ENCODE measurements at places on chromosomes 16 and 17.

- DNase-seq, result no peak
Measured at GRCh38 chr16:7820816-7821215, 488.2 kb downstream of the RBFOX1 start.

DNA sequence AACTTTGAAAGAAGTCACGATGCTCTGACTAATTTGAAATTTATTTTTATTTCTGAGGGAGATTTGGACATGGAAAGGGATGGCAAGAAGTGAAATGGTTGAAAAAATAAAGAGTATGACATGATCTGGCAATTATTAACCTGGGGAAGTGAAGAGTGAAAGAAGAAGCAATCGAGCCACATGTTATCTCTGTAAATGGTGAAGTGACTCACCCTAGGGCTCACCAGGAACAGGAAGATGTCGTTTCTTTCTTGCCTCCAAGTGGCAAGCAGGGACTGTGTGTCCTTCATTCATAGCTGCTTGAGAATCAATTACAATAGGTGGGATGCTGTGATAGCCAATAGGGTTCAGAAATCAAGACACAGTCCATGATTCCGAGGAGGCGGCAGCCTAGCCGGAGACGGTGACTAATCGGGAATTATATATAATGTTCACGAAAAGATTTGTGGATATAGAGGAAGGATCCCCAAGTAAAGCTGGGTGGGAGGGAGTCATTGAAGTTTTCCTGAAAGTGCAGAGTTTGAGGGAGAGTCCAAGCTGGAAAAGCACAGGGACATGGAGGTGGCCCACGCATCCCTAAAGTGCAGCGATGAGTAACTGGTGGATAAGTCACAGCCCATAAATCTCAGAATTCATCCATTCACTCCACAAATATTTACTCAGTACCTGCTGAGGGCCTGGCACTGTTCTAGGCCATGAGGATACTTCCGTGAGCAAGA, 18.2 kb upstream of the KRT20 start:
- no peak for DNase-seq

DNA sequence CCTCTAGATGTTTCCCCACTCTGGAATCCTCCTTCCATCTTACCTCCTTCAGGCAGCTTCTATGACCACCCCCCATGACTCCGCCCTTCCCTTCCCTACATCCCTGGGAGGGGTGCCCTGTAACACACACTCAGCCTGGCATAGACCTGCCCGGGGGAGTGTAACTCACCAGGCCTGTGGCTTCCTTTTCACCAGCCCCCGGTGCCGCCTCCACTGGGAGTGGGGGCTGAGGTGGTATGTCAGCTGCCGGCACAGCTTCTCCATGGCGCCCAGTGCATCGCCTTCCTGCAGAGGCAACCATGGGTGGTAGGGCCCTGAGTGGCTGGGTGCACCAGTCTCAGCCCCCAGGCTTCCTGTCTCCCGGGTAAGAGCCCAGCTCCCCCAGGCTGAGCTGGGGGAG, 32.3 kb downstream of the TRPV2 start:
- DNase-seq, result peak; percentile 61

DNA sequence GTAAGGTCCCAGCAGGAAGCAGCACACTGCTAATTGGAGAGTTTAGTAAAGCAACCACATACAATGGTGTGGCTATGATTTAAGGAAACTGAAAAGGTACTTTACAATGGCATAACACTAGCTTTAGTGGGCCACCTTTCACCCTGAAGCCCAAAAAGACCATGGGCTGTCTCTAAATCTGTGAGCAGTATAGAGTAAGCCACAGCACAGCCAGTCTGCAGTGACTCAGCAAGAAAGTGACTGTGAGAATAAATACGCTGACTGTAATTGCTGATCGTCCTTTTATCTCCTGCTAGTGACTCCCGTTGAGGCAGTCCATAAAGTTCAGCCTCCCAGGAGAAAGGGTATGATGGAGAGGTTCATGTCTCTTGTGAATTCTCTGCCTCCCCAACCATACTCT, 679.8 kb upstream of the KIF2B start:
- DNase-seq, result no peak
